ENCODE measurements at places on chromosomes 2 and 18.
A peak's percentile ranks its signal among the peaks of the same experiment; 100 is the strongest.

- DNase-seq, result no peak
Measured at GRCh38 chr2:55355451-55355850, 64.2 kb downstream of the CCDC88A start.

GRCh38 chr2:76567478-76567877 lies 856.8 kb upstream of the GCFC2 start:
- no peak for DNase-seq

DNA sequence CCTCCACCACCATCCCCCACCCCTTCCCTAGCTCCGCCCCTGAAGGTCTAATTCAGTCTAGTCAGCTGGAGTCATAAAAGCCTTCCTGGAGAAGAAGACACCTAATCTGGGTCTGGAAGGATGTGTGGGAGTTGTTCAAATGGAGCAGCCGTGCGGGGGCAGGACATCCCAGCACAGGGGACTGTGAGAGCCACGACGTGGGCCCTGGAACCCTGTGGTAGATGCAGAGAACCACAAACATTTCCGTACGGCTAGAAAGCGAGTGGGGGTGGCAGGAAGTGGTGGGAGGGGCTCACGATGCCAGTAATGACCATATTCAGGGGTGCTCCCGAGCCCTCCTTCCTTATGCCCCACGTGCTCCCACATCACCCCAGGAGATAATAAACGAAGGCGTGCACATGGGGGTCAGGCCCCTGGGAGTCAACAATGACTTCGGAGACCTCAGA lies 20.9 kb upstream of the COL6A3 start:
- peak; percentile 64 for DNase-seq

- DNase-seq, result no peak
Measured at GRCh38 chr2:126793885-126794613, 104.6 kb upstream of the TEX51 start.

DNA sequence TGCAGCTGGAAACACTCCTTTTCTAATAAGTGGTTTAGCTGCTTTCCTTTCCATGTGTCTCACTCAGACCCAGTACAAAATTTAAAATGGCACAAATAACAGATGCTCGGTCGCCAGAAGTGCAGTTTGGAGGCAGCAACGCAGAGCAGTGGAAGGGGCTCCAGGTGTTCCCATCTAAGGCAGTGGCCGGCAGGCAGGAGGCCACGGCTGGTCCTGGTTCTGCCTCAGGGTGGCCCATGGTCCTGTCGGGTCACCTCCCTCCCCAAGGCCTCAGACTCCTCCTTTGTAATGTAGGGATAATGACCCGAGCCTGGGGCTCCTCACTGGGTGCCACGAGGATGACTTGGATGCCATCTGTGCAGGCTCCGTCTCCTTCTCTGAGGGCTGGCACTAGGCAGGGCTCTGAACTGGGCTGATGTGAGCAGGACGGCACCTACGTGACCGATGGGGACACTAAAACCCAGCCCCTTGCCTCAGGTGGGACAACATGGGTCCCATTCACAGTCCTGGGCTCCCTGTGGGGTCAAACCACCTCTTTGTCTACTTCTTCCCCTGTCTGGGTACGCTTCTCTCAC lies 80.9 kb upstream of the SLC66A3 start:
- DNase-seq, result no peak

DNA sequence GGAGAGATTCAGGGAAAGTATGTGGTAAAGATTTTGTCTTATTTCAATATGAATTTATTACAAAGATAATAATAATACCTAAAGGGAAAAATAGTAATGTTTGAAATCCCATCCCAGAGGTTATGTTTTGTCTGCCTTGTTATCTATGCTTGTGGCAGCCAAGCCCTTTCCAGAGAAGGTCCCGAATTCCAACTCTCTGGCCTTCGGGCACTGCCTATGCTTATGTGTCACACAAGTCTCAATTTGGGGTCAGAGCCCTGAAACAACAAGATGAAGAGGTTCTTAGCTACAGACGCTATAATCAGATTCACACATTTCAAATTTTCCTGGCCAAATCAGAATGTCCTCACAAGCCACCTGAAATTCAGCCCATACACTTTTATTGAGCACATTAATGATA lies 59.9 kb downstream of the DNER start:
- no peak for DNase-seq

Measured in MM.1S (cell line).